ENCODE measurements at places on chromosomes 7 and 10.

DNA sequence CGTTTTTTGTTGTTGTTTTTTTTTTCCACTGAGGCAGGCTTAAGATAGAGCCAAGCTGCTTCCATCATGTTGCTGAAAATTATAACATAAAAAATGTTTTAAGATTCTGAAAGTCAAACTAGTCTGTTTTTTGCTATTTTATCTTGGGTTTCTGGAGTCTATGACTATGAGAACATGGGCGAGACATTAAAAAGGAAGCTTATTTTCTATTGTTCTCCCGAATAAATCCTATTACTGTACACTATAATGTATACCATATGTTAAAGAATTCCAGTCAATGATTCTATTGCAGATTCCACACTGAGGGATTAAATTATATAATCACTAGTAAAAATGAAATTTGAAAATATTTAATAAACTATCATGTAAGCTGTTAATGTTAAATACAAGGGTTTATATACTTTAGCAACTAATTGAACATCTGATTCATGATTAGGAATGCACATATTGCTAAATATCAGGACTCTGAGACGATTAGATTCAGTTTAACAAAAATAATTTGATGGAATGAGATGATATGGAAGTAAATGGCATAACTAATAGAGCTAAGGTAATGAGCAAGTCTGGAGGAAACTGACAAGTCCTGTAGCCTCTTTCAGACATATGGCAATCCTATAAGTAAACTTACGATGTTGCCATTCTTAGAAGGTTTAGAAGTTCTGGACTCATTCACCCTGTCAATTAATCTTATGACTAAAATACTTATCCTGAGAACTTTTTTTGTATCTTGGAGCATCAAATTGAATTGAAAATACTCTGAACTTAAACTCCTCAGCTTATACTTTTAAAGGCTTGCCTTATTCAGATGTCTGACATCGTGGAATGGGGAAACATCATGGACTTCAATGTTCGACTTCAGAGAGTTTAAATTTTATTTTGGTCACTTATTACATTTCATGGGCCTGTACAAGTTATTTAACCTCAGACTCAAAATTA lies 294.8 kb upstream of the DGKB start:
- no peak for DNase-seq

DNA sequence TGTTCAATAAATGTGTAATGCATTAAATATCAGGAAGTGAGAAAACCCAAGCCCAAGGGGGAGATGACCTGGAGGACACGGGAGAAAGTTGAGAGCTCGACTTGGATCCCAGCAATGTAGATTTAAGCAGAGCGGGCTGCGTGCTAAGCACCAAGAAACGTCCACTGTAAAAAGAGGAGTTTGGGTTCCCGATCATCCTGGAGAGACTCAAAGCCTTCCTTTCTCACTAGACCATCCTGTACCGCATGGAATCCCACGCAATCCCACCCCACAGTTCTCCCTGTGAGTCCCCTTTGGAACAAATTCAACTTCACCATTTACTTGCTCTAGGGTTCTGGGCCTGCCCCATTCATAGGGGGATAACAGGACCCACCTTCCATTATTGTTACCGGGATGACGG lies 2.4 kb downstream of the TRPV6 start:
- no peak for DNase-seq

- no peak for DNase-seq
Observed at GRCh38 chr10:78935697-78936407, 132.9 kb upstream of the ZMIZ1 start.

- DNase-seq = no peak
Observed at GRCh38 chr7:157018997-157019608, 8.6 kb upstream of the MNX1 start.

GRCh38 chr7:157840914-157841772 lies 504.3 kb downstream of the DNAJB6 start:
- no peak for DNase-seq

- DNase-seq = no peak
Observed at GRCh38 chr10:68636335-68636734, 76.2 kb downstream of the TET1 start.

- no peak for DNase-seq
Observed at GRCh38 chr7:143511593-143512047, 33.9 kb downstream of the TAS2R41 start.

GRCh38 chr7:51430480-51431086 lies 114.0 kb upstream of the COBL start:
- DNase-seq = peak; percentile 6

DNA sequence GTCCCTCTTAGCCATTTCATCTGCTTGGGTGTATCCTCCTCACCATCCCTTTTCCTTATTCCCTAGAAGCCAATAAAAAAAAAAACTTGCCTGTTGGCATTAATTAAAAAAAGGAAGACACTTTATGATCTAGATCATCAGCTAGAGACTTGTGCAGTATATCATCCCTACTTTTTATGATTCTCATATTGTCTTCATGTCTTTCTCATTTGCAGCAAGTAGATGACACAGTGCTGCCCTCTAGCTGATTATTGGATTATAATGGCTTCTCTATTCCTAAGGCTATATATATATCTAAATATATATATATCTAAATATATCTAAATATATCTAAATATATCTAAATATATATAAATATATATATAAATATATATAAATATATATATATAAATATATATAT lies 272.4 kb upstream of the LRGUK start:
- DNase-seq = no peak

- no peak for DNase-seq
Observed at GRCh38 chr10:113180401-113181154, 230.5 kb downstream of the TCF7L2 start.

- DNase-seq = no peak
Observed at GRCh38 chr7:151454305-151454704, 14.4 kb upstream of the CRYGN start.

- no peak for DNase-seq
Observed at GRCh38 chr10:101400585-101400984, 46.6 kb downstream of the BTRC start.

DNA sequence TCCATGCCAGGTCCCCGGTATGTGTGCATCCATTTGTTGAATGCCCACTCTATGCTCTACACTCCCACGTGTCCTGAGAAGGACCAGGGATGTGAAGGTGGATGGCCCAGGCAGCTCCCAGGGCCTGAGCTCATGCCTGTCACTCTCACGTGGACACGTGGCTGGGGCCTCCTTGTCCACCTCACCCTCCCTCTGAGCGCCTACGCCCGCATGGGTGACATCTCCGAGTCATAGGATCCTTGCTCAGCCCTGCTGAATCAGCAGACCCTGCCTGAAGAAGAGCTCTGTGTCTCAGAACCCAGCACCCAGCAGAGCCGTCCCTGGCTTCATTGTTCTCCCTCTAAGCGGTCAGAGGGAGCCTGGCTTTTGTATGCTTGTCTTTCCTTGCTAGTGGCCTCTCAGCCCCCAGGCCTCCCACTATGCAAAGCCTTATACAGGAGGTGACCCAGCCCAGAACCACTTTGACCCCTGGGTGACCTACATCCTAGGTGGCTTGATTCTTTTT lies 107.9 kb upstream of the PPIF start:
- no peak for DNase-seq

DNA sequence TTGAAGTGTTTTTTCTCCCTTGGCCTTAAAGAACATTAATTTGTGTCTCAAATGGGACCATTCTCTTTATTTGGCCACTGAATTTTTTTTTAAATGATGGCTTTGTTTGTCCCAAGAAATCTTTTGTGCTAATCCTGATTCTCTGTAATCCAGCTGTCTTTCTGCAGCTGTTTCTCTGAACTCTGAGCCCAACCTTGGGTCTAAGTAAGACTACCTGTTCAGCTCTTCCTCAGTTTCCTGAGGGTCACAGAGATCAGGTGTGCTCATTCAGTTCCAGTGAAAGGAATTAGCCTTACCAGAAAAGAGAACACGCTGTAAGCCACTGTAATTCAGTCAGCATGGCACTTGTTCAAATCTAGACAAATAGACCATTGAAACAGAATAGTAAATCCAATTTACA lies 94.2 kb downstream of the ANKIB1 start:
- no peak for DNase-seq

DNA sequence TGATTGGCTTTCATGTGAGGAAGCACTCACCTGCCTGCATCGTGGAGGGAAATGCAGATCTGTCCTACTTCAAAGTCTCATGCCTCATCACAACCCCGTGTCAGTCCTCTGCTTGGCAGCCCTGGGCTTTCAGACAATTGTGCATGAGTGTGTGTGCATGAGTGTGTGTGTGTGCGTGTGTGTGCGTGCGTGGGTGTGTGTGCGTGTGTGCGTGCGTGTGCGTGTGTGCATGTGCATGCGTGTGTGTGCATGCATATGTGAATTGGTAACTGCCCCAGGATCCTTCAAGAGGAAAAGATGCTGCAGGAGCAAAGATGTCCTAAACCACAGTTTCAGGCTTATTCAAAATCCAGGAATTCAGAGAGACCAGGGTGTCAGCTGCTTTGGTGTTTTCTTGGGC lies 71.3 kb downstream of the LANCL2 start:
- DNase-seq = no peak

DNA sequence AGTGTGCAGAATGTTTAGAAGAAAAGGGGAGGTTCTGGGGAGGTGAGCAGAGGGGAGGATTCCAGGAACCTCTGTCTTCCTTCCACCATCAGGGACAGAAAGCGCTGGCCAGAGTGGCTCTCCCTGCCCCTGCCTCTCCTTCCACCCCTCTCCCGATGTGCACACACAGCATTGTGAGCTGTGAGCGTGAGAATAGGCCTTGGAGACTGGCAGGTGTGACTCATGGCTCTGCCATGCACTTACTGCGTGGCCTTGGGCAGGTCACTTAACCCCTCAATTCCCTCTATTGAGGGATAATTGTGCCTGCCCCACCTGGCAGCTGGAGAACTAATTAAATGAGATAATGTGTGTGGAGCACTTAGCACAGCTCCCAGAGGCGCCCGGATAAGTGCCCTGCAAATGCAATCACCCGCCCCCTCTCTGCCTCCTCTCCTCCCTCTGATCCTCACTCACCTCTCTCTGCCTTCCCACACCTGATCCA lies 115.4 kb downstream of the ZMIZ1 start:
- DNase-seq = no peak

- no peak for DNase-seq
Observed at GRCh38 chr7:43405948-43406347, 177.0 kb upstream of the STK17A start.

- DNase-seq = peak; percentile 25
Observed at GRCh38 chr10:112137154-112137987, 46.2 kb downstream of the GPAM start.

DNA sequence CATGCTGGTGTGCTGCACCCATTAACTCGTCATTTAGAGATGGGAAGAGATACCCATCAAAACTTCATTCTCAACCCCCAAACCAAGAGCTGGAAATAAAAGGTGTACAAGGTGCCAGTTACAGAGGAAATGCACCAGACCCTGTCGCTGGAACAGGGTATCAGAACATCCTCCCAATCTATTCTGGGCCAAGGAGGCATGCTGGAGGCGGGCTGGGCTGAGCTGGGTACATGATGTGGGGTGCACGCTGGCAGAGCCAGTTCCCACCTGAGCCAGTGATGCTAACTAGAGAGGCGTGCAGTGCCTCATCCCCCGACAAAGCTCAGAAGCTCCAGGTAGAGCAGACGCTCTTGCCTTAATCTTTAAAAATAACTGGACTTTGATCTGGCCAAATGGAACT lies 70.1 kb downstream of the NPSR1 start:
- no peak for DNase-seq

GRCh38 chr7:8418629-8419245 lies 14.7 kb upstream of the NXPH1 start:
- peak; percentile 27 for DNase-seq

GRCh38 chr7:36736899-36737211 lies 12.6 kb upstream of the AOAH start:
- DNase-seq = no peak

DNA sequence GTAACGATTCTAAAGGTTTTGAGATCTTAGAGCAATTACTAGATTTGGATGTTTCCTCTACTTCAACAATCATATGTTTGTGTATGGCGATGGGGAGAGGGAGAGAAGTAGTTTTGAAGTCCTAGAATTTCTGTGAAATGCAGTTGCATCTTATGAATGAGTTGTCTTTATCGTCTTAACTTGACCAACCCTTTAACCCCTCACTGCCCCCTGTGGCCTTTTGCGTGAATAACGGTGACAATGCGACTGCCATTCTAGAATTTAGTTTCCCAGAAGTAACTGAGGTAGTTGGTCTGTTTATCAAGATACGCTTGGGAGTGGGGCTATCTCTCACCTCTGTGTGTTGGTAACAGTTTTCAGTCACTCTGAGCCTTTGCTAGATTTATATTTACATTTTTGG lies 204.6 kb downstream of the HDAC9 start:
- DNase-seq = no peak

DNA sequence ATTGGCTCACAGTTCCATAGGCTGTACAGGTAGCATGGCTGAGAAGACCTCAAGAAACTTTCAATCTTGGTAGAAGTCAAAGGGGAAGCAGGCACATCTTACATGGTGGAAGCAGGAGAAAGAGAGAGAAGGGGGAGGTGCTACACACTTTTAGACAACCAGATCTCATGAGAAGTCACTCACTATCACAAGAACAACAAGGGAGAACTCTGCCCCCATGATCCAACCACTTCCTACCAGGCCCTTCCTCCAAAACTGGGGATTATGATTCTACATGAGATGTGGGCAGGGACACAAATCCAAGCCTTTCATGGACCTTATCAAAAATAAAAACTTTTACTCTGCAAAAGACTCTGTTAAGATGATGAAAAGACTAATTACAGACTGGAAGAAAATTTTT lies 183.2 kb upstream of the TRIM24 start:
- DNase-seq = no peak

DNA sequence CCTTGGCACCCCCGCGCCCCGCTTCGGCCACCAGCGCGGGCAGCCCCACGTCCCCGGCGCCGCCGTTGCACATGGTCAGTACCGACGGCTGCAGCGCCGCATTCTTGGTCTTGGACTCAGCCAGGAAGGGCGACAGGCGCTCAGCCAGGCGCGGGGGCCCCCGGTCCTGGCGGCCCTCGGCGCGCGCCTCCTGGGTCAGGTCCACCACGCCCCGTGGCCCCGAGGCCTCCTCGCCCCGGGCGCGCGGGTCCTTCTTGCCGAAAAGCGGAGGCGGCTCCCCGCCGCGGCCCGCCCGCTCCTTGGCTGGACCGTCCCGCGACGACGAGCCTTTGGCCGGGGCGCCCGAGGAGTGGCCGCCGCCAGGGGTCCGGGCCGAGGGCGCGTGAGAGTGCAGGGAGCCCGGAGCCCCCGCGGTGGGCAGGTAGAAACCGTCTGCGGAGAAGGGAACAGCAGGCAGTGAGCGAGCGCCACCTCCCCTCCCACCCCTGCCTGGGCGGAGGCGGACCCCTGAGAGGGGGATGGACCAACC lies 34.7 kb downstream of the TNRC18 start:
- no peak for DNase-seq

DNA sequence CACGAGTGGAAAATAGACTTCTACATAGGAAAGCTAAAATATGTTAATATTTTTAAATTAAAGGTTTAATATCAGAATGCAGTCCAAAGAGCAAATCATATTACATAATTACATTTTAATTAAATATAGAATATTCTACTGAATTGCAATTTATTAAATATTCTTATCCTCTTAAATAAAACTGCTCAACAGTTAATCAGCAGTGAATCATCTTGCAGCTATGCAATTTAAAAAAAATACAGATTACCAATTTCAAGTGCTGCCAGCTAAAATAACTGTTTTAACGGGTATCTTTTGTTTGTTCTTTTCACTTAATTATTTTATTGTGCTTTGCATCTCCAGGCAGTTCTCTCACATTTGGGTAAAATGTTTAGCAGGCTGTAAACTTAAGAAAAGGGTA lies 82.2 kb downstream of the ZNRF2 start:
- no peak for DNase-seq

GRCh38 chr7:142420554-142421362 lies 162.9 kb upstream of the PRSS58 start:
- no peak for DNase-seq
